ENCODE measurements at places on chromosomes 4 and X.

- no peak for DNase-seq
These were observed 60.8 kb downstream of the AWAT2 start for GRCh38 chrX:69988955-69989394.

DNA sequence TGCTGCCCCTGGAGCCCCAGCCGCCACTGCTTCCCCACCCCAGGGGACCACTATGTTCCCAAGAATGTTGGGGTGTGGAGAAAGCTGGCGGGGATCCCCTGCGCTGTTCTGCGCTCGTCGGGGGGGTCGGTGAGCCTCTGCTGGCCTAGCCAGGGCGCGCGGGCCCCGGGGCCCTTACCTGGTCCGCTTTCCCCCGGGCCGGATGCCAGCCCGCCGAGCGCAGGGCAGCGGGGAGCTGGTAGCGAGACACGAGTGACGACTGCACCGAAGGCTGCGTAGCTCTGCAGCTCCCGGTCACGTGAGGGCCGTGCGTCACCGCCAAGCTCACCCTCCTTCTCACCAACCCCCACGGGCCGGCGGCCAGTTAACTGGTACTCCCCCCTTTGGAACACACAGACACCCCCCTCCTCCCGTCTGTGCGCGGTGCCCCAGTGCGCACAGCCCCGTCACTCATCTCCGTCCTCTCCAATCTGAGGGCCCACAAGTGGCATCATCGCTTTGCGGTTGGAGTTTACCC is at the start of gene BEX1:
Gene BEX1, minus strand, starts transcription at position 254 of the 517 bp plus-strand sequence. CDS start 897 bp downstream, outside the sequence.
- DNase-seq: no peak

- no peak for DNase-seq
These were observed 11.7 kb downstream of the NSD2 start for GRCh38 chr4:1882850-1883271.

DNA sequence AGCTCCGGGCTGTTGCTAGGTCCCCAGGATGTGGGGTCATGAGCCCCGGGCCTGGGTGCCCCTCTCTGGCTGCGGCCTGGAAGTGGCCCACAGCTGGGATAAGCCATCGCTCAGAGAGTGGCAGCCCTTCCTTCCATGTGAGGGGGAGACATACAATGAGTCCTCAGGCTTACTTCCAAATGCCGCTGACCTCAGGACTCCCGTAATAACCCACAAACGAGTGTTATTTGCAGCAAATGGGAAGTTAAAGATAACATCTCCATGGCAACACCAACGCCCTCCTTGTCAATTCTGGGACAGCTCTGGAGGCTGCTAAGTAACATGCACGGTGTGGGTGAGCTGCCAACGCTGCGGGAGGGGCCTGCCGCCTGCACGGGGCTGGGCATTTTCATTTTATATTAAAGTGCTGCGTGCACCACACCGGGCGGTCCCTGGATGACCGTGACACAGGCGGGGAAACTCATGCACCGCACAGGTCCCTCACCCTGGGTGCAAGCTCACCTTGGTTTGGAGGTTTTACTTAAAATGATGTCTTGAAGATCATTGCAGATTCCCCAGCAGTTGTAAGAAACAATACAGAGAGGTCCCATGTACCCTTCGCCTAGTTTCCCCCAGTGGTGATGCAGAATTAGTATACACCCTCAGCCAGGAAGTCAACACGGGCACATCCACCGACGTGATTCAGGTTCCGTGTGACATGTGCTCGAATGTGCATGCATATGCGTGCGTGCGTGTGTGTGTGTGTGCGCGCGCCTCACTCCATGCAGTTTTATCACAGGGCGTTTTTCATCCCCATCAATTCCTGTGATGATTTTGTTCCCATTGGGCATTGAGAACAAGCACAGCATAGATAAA is 79.4 kb downstream of the ABLIM2 start:
- DNase-seq: no peak

GRCh38 chr4:164876700-164877324 is at the start of gene APELA:
TSS of gene APELA (plus strand) at chr4:164877178. CDS start at chr4:164877332, 154 bp downstream.
- no peak for DNase-seq

GRCh38 chrX:114051667-114052315 is 532.1 kb upstream of the HTR2C start:
- DNase-seq: no peak

GRCh38 chr4:139691-140090 is 15.4 kb downstream of the ZNF718 start:
- DNase-seq: no peak

- DNase-seq: no peak
These were observed 395 bp upstream of the SOWAHB start for GRCh38 chr4:76898385-76898692.

DNA sequence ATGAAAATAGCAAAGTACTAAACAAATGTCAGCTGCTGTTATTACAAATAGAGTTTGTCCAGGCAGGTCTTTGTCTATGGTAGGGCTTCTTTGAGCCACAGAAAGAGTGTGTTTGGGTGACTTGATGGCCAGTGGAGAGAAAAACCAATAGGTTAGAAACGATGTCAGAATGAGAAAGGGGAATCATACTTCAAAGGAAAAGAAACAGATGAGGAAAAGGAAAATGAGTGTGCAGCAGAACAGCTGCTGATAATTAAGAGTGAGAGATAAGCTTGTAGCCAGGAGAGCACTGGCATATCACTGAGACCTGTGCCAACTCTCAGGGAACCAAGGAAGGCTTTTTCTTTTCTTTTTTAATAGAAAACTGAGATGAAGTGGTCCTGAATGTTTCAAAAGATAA is 257.2 kb downstream of the ARHGAP24 start:
- DNase-seq: no peak

DNA sequence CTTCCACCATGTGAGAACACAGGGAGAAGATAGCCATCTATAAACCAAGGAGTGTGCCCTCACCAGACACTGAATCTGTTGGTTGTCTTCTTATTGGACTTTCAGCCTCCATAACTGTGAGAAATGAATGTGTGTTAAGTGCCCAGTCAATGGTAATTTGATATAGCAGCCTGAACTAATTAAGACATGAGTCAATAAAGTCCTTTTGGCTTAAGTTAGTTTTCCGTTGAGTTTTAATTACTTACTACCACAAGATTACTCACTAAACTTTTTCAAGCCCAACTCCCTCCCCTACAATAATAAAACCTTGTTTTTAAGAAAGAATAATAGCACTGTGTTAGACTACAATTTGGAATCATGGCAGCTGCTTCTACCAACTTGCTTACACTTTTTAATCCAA is 324.2 kb downstream of the PCDH19 start:
- DNase-seq: no peak

GRCh38 chrX:103727115-103727514 is 16.4 kb downstream of the TMEM31 start:
- no peak for DNase-seq

GRCh38 chr4:53730031-53730805 is 138.9 kb upstream of the LNX1 start:
- no peak for DNase-seq

DNA sequence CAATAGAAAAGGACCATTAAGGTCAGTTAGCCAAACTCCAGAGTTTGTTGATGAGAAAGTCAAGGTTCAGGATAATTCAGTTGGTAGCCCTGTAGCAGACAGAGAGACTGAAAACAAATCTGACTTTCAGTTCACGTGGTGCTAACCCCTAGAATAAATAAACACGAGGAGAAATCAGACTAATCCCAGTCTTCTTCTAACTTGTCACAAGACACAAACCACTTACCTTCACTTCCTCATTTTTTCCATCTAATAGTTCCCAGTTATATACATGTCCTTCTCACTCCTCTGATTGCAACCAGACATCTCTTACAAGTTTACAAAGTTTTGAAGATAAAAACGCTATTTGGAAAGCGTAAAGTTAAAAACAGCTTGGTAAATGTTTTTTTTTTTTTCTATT is 7.7 kb downstream of the TLR7 start:
- no peak for DNase-seq

GRCh38 chr4:11743236-11743635 is 314.5 kb upstream of the HS3ST1 start:
- no peak for DNase-seq

DNA sequence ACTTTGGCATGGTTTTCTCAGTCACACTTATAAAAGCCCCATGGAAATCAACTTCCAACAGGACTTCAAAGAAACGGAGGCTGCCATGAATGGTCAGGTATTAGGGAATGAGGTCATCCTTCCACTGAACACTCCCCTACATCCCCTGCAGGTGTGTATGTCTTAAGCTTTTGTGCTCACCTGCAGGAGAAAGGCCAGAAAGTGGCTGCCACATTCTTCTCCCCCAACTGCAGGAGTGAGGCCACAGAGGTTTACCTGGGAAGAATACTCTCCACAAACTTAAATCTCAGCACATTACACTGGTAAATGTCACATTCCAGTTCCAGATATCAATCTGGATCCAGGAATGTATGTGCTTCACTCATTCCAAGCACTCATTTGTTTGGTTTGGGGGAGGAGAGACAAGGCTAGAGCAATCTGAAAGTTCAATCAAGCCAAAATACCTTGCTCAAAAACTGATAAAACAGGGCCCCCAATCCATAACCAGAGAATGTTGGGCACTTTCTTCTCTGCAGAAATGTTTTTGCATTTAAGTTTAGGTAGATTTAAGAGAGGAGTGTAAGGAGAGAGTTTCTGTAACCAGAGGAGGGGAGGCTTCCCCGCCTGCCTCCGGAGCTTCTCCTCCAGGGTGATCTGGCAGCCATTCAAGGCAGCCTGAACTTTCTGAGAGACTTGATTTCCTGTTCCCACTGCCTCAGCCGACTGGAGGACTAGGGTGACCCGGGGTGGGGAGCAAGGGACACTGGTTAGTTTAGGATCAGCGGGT is 15.4 kb downstream of the FAM9C start:
- DNase-seq: peak; percentile 16

- no peak for DNase-seq
These were observed 91.7 kb downstream of the CORIN start for GRCh38 chr4:47746122-47746521.

DNA sequence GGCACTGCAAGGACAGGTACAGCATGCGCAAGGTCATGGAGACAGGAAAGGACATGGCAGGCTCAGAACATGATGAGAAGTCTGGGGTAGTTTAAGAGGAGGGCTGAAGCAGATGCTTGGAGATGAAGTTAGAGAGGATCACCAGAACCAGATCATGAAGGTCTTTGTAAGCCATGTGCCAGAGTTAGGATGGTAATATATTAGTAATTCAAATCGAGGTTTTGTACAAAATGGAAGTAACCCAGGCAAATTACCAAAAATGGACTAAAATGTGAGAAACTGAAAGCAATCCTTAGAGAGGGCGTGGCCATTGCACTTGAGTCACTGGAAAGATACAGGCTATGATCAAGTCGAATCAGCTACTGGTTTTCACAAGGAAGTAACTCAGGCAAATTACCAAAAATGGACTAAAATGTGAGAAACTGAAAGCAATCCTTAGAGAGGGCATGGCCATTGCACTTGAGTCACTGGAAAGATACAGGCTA is 13.5 kb downstream of the RXFP1 start:
- DNase-seq: no peak

DNA sequence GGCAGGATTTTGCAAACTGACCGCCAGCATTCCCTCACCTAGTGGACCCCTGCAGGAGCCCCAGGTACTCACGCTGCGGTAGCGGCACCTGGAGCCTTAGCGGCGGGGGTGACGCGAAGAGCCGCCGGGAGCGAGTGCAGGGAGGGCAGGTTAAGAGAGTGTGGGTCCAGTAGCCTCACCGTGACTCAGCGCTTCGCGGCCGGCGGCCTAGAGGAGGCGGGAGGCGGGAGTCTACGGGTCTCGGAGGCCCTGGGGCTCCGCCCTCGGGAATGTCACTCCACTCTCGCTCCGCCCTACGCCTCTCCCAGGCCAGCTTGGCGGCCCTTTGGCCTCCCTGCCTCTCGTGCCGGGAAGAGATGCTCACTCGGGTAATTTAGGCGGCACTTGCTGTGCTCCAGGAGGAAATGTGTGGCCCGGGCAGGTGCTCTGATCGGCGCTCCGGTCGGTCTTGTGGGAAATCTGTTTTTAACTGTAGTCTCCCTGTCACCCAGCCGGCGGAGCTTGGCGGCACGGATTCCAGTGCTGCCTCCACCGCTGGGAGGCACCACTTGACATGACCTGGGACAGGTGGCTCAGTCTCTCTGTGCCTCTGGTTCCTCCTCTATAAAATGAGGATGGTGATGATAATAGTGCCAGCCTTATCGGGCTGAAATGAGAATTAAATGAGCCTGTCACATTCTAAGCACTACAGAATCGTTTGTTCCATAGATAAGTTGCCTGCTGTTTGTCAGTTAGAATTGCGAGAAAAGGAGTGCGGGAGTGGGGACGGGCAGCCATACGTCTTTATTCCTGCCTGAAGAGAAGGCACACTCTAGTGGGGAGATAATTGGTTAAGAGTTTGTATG is at the start of gene PIR:
Gene PIR, minus strand, starts transcription at position 216 of the 845 bp plus-strand sequence. CDS start 2,076 bp downstream, outside the sequence.
- DNase-seq: peak; percentile 17

DNA sequence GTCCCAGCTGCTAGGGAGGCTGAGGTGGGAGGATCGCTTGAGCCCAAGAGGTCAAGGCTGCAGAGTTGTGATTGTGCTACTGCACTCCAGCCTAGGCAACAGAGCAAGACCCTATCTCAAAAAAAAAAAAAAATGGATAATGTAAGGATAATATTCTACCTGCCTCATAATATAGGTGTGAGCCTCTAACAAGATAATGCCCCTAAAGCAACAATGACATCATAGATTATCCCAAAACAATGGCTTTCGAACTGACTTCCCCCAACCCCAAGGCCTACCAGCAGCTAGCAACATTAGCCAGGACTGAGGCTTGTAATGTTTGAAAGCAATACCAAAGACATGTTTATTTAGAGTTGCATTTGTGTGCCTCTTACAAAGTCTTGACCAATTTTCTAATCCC is 33.9 kb upstream of the ATP6AP2 start:
- no peak for DNase-seq

GRCh38 chr4:13329963-13330362 is 154.2 kb downstream of the RAB28 start:
- DNase-seq: no peak

- no peak for DNase-seq
These were observed 76.9 kb downstream of the SLC39A8 start for GRCh38 chr4:102268355-102268754.

GRCh38 chrX:45524296-45524695 is 323.6 kb upstream of the DIPK2B start:
- DNase-seq: no peak

DNA sequence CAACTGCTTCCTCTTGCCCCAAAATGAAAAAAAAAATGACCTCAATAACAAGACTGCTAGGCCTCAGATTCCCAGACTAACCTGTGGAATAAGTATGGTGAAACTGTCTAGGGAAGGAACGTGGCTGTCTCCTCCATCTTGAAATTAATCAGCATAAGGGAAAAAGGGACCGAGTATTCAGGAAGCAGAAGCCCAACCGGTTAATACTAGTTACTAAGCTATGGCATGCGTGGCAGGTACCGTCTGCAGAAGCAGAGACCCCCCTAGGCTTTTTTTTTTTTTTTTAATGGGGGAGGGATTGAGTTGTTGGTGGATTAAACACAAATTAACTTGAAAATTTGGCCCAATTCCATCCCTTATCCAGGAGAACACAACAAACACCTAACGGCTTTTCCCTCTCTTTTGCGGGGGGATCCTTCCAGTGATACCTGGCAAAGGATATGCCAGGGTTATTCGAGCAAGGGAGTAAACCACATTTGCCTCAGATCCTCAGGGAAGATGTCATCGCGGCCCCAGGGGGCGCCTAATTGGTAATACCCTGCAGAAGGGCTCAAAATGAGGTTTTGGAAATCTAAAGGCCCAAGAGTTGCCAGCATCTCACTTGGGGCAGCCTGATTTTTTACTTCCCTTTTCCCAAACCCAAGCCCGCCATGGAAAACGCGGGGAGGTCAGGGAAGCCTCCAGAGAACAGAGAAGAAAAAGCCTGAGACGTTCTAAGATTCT is 893 bp downstream of the RLIM start:
- DNase-seq: no peak

GRCh38 chr4:180426938-180427337 is 1816.3 kb upstream of the TENM3 start:
- DNase-seq: no peak
